Left cardiac atrium (tissue), 4 donors: ENCODE measurements at places on chromosomes 6 and 20. TPM values are rescaled to one million over a fixed set of nuclear protein-coding genes. Genes with fewer than 3 reads are reported as not detected.

DNA sequence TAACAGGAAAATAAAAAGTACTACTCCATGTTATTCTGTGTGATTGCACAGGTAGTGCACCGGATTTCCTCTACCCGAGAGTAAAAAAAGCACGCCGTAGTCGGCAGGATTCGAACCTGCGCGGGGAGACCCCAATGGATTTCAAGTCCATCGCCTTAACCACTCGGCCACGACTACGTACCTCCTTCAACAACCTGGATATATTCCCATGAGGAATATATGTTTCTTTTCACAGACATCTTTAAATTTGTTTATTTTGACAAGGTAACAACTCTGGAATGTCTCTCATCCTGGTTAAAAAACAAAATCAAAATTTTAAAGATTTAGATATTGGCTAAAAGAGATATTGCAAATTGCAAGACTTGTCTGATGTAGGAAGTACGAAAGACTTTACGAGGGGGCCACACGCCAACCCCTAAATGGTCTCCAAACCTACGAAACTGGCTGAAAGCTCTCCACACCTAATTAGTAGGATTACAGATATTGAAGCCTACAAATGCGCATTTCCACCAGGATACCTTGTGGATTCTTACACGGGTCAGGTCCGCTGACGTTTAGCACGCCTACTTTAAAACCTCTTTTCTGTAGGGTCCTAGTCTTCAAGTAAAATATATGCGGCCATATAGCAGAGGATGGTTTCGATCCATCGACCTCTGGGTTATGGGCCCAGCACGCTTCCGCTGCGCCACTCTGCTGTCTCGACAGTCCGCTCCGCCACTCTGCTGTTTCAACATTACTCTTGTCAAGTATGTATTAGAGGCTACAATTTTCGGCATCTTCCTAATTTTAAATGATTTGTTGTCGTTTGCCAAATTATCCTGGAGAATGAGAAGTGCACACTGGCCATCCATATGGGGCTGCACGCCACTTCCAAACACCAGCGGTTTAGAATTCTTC is 52.2 kb upstream of the BTN3A2 start:
- peak; percentile 70 for DNase-seq

GSTA3 gene
- total RNA-seq, result not detected

DNA sequence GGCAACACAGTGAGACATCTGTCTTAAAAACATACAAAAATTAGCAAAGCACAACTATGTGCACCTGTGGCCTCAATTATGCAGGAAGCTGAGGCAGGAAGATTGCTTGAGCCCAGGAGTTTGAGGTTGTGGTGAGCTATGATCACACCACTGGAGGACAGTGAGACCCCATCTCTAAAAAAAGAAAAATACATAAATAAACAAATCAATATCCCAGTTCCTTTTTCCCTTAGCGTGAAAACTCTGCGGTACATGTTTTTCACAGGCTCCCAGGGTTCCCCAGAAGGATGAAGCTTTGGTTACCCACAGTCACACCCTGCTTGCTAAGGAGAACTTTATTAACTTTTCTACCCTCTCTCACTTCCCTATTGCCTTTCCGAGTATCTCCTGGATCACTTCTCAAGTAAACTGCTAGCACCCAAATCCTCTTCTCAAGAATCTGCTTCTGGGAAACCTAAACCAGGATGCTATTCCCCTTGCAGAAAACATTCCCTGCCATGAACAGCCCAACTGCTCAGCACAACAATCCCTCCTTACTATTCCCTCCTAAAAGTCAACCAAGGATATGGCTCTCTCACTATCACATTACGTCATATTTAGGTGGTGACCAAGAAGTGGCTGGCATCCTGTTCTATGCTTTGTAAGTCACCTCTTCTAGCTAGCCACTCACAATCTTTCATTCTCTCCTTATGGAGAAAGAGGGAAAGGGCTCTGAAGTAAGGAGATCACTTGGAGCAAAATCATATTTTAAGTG is 122.4 kb downstream of the IPCEF1 start:
- no peak for DNase-seq

GRCh38 chr6:134529921-134530320 is 212.0 kb upstream of the SGK1 start:
- no peak for DNase-seq

DNA sequence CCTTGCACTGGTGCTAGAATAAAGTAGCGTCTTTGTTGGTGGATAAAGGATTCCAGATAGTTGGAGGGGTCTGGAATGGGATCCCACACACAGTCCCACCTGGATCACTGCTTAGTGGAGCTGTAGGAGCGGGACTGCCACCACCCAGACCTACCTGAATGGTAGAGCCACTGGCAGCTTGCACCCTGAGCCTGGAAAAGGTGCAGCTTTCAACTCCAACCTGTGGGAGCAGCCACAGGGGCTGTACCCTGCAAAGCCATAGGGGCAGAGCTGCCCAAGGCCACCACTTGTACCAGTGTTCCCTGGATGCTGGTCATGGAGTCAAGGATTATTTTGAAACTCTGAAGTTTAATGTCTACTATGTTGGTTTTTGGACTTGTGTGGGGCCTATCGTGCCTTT is 26.9 kb downstream of the VTA1 start:
- no peak for DNase-seq

GRCh38 chr6:136685540-136686108 is 106.7 kb downstream of the MAP3K5 start:
- no peak for DNase-seq

DNA sequence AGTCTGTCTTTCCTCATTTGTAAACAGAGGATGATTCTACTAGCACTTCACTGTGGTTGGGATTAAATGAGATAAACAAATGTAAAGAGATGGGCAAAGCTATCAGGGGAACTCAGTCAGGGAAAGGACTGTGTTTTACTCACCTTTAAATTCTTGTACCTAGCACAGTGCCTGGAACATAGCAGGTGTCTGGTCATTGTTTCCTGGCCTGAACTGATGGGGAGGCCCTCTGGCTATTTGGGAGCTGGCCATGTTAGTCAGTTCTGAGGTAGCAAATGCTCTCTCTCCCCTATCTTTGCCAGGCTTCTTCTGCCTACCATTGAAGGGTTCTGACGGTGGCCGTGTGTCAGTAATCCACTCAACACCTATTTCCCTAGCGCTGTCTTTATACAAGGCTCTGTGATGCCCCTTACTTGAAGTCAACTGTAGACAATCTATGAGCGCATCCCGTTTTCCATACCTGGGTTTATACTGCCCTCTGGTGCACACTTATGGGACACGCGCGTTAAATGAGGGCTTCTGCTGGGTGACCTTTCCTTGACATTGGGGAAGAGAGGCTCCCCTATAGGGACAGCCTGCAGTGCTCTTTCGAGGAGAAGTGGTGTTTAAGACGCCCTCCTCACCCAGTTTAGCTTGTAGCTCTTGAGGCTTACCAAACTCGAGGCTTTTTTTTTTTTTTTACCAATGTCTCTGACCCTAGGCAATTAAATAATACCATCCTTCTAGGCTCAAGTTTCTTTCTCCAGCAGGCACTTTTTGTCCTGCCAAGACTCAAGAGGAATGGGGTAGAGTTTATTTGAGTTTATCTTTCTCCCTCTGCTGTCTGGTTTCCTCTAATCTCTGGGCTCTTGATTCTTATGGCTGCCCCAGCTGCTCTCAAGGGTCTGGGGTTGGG is 4.0 kb upstream of the SPATS1 start:
- DNase-seq, result peak; percentile 38

DNA sequence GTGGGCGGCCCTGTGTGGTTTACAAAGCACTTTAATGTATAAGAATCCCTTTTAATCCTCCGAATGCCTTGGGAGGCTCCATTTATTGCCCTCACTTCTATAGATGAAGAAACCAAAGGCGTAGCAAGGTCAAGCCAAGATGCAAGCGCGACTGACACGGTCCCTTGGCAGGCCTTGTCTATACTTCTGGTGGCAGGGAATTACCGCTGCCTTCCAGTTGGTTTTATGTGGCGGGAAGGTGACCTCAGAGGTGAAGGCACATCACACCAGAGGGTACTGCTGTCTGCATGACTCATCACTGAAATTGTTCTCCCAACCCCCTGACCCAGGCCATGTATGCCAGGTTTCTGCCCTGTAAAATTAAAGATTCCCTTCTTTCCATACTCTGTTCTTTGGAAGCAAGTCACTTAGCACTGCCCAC is 36.1 kb upstream of the NAA20 start:
- no peak for DNase-seq

GRCh38 chr20:25309395-25310267 is 61.7 kb downstream of the PYGB start:
- peak; percentile 62 for DNase-seq

- DNase-seq, result no peak
Observed at GRCh38 chr6:5941188-5941587, 65.5 kb downstream of the NRN1 start.

GRCh38 chr6:42933205-42933604 is 3.9 kb downstream of the CNPY3 start:
- DNase-seq, result no peak

- no peak for DNase-seq
Observed at GRCh38 chr6:46288835-46289234, 118.1 kb upstream of the ENPP5 start.

GHRH gene
- 10.7 TPM for total RNA-seq

PNLDC1 gene
- not detected for total RNA-seq

LINC00237 gene
- total RNA-seq, result not detected

MPIG6B gene
- 0.41 TPM for total RNA-seq
